ENCODE measurements at places on chromosomes 12 and 14.

GRCh38 chr12:77003246-77003645 lies 62.1 kb downstream of the E2F7 start:
- no peak for DNase-seq

DNA sequence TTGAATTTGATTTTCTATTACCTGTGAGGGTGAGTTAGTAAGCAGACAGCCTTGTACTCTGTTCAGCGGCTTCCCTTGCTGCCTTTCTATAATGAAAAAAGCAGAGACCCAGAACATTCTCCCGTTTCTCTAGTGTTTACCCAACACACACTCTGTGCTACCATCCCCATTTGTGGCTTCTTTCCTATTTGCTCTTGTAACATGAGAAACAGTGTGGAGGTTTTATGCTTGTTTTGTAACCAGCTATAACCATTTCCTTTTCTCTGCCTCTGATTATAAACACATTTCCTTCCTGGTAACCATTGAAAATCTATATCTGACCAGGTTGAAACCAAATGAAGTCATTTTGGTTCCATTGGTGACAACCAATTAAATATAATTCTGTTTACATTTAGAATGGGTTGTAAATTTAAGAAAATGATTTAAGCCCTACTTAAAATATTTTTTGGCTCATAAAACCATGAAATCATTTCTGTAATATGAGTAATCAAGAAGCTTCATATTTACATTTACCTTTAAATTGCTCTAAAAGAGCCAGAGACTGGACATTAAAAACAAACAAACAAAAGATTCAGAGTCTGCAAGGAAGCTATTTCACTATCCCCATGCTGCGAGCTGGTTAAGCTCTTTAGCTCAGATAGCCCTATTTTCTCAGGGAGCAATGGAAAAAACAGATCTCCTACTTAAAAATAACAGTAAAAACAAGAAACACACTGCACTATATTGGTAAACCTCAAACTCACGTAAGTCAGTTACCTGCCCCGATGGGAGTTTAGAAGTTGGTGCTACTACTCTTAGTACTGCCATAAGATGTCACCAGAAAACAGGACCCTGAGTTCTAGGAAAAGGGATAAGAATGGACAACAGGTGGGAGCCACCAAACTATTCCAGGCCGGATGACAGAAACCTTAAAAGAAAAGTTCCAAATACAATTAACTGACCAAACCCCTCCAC lies 206.5 kb upstream of the EEA1 start:
- DNase-seq, result no peak

DNA sequence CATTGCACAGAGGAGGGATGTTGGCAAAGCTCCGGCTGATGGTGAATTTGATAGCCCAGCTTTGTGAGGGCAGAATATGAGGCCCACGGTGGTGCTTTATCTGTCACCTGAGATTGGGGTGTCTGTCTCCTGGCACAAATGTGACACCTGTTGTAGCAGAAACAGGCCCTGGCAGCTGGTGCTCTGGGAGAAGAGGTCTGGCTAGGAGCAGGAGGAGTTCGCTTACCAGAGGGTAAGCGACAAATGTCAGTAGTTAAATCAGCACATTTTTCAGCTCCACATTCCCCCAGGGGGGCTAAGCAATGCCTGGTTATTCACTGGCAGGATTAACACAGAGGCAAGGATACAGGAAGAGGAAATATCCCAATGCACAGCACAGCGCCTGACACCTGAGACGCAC lies 71.1 kb downstream of the B4GALNT3 start:
- no peak for DNase-seq

- no peak for DNase-seq
Observed at GRCh38 chr12:24948420-24948756, 513 bp downstream of the BCAT1 start.

DNA sequence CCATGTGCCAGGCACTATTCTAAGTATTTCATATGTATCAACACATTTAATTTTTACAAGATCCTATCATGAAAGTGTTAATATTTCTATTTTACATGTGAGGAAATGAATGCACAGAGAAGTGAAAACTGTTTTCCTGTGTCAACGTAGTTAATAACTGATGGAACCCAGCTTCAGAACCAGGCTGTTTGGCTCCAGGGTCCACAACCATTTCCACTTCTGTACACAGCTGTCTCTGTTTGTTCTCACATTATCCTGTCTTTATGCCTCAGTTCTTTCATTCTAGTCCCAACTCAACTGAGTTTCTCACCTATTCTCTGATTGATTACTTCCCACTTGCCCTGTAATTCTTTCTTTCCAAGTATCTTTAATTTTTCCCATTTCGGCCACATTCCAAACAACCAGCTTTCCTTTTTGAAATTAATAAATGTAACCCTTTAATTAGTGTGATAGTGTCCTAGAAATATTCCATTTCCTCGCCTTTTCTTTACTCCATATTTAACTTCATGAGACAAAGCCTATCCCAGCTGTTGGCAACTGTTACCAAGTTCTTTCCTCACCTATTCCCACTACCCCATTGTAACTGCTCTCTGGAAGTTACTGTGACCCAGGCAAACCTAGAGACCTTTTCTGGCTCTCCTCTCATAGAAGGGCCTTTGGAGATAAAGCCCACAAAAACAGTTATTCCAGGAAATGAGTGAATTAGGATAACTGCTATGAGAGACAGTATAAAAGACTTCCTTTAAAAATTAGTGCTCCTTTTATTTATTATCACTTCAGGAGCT lies 218.7 kb downstream of the RASSF9 start:
- DNase-seq, result no peak

DNA sequence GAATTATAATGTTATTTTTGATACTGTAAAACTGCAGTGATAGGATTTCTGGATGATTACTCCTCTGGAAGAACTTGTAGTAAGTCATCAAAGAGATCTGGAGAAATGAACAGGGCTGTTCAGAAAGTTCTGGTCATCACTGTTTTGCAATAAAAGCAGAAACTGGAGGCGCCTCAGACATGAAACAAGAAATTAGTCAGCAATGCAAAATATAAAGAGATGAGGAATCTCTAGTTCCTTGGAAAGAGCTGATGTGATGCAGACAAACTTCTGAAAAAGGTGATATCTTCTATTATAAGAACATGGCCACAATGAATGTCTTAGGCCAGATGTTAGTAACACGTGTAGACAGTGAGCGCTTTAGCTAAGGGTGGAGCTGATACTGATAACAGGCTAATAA lies 9.5 kb downstream of the ACIN1 start:
- peak; percentile 83 for DNase-seq

- DNase-seq, result no peak
Observed at GRCh38 chr14:72755766-72756165, 138.1 kb downstream of the DPF3 start.

GRCh38 chr12:125528281-125528680 lies 463.0 kb downstream of the AACS start:
- DNase-seq, result no peak

GRCh38 chr14:85466678-85467077 lies 63.3 kb upstream of the FLRT2 start:
- no peak for DNase-seq

DNA sequence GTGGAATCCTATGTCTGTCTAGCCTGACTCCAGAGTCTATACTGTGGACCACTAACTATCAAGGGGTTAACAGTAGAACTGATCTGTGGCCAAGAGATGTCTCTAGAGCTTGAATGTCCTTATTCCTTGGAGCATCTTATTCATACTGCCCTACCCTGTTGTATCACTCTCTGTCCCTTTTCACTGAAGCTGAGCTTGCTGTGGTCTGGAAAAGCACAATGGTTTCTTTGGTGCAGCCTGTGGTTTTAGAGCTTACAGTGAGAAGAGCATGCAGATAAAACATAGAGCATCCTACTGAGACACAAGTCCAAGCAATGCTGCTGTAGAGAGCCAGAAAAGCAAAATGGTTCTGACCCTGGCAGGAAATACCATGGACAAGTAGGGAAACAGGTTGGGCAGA lies 367.0 kb upstream of the ATP2B1 start:
- DNase-seq, result no peak

DNA sequence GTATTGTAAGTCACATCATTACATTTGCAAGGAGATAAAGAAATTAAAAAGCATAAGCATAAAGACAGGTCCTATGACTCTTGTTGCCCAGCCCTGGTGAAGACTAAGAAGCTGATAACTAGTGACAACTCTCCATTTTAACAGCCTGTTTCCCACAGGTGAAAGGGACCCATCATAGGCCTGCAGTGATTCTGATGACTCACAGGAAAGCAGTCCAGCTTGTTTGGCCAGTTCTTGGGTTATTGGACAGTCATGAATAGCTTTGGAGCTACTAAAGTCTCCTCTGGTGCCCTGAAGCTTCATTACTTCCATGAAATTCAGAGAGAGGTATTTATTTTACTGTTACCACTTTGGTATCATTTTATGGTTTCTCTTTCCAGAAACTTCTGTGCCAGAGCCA lies 55.5 kb upstream of the DYRK2 start:
- DNase-seq, result peak; percentile 8

- peak; percentile 72 for DNase-seq
Observed at GRCh38 chr12:104494793-104495158, 38.0 kb downstream of the CHST11 start.

GRCh38 chr12:3636328-3636727 lies 116.6 kb downstream of the CRACR2A start:
- DNase-seq, result no peak

DNA sequence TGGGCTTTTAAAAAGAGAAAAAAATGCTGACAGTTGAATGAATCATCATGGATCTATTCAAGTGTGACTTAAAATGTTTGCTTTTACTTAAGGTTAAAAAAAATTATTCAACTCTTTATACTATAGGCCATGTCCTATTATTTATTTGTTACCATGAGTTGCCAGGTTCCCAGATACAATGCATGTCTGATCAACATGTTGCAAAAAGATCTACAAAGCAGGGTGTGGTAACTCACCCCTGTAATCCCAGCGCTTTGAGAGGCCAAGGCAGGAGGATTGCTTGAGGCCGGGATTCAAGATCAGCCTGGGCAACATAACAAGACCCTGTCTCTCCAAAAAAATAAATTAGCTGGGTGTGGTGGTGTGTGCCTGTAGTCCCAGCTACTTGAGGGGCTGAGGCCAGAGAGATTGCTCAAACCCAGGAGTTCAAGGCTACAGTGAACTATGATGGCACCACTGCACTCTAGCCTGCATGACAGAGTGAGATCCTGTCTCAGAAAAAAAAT lies 460.8 kb downstream of the BCAT1 start:
- DNase-seq, result no peak

DNA sequence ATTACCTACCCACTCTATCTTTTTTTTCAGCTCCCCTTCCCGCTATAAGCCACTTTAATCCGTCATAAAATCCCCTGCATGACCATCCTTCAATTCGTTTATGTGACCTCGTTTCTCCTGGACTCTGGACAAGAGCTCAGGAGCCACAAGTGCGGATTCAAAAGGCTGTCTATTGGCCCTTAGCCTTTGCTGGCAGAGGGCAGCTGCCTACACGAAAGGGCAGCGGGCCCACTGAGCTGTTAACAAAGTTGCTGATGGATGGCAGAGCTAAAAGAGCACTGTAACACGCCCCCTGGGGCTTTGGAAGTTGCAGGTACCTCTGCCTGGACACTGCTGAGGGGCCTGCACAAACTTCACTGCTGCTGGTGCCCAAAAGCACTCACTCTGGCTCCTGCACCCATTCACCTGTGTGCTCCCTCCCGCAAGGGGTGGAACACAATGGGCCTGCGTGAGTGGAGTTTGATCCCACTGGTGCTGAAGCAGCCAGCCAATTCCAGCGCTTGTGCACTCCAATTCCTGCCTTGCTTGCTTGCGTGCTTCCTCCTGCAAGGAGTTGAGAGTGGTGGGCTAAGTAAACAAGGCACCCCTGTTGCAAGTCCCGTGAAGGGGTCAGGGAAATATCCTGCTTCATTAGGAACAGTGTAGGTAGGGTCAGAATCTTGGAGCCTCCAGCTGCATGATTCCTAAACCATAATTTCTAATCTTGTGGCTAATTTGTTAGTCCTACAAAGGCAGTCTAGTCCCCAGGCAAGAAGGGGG lies 10.6 kb upstream of the DRAM1 start:
- DNase-seq, result no peak

GRCh38 chr12:3040663-3041544 lies 36.3 kb upstream of the TSPAN9 start:
- DNase-seq, result no peak

DNA sequence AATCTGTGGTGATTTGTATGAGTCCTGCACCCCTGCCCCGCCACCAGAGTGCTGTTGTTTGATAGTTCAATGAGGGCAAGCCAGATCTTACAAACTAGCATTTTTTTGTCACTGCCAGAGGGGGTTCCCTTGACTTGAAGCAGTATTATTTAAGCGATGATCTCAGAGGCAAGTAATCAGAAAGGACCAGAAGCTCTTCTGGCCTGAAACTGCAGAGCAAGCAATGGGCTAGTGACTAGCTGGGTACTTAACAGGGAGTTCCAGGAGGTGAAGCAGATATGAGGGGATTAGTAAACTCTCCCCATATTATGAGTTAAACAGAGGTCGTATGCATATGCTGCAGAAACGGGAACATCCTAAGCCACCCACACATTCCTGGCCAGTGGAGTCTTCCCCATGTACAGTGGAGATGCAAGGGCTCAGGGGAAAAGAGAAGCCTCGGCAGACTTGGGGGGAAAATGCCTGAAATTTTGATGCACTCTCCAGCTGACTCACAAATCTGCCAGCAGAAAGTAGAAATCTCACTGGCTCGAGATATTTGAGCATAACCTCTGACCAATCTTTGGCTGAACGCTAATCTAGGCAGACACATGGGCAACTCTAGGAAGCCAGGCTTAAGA lies 8.3 kb upstream of the CRACR2A start:
- no peak for DNase-seq

GRCh38 chr12:30878024-30878423 lies 48.5 kb upstream of the TSPAN11 start:
- DNase-seq, result no peak

DNA sequence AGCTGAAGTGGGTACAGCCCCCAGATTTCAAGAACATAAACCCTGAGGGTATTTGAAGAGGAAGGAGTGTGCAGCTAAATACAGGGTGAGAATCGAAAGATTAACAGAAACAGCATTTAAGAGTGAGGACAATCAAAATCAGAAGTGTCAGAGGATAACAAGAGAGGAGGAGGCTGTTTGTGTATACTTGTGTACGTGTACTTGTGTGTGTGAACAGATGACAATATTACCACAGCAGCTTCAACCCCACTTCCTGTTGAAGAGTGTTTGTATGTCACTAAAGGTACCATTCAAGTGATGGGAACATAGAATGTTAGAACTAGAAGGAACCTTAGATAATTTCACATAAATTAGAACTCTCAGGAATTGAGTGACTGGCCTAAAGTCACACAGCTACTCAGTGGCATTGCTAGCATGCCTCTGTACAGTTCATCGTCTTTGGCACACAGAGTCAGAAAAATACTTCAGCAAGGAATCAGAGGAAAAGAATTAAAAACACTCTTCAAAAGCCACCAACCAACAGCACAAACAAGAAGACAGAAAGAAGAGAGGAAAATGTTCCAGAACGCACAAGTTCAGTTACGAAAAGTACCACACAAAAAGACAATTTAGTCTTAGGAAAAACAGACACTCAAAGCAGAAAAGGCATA lies 164.3 kb upstream of the BCL2L14 start:
- DNase-seq, result peak; percentile 32

DNA sequence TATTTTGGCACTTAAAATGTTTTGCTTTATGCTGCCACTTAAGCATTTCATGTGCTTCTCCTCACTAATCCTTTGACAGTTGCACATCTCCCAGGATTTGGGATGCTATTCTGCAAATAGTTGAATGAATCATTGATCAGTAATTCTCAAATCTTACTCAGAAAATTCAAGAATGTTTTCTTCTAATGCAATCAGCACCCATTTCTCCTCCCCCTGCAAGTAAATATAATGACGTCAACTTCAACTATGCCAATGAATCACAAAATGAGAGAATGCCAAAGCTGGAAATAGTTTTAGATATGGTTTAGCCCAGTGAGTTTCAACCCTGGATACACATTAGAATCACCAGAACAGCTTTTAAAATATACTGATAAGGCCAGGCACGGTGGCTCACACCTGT lies 2.1 kb upstream of the BLOC1S1 start:
- DNase-seq, result peak; percentile 60

GRCh38 chr12:90823859-90824258 lies 131.1 kb downstream of the CCER1 start:
- no peak for DNase-seq

All from amniotic epithelial cell (primary cell).